ENCODE measurements at places on chromosomes 16 and 17. TPM values are rescaled to one million over a fixed set of nuclear protein-coding genes. Genes with fewer than 3 reads are reported as not detected.

Gene SLFN12L
- total RNA-seq = 0.32 TPM

Gene FBXW10
- not detected for total RNA-seq

DNA sequence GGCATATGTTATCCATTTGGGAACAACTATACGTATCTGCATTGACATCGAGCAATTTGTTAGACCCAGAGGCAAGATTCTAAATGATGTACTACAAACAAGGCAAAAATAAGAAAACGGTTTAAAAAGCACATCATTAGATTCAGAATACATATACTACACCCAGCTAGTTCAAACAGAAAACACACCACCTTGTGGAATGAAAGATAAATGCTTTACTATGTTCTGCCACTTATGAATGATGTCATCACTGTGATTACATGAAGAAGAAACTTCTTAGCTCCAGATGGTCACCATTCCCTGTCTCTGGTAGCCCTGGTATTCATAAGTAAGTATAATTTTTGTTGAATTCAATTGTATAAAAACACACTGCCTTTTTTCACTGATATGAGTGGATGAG, 7.8 kb downstream of the NACA2 start:
- DNase-seq = no peak

GRCh38 chr17:5533486-5534315, 47.3 kb downstream of the MIS12 start:
- no peak for DNase-seq

Gene IL17C
- not detected for total RNA-seq

Measured in Right ventricle myocardium inferior (tissue), 1 donor.